Brain pericyte (primary cell): ENCODE measurements at places on chromosomes 5 and 9.

DNA sequence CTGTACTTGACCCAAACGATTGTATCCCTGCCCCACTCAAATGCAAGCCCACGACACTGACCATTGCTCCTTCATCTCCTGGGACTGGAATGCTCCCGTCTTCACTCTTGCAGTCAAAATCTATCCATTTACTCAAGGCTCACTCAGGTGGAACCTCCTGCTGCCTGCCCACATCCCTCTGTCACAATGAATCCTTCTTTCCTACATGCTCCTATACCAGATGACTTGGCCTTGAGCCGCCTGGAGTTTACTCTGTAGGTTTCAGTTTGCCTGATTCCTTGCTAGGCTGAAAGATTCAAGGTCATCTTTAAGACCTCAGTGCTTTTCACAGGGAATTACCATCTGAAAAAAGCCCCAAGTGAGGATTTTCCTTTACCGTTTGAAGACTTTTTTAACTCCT lies 264.1 kb downstream of the GLIS3 start:
- no peak for DNase-seq

- DNase-seq: no peak
These were observed 89.0 kb downstream of the ARSB start for GRCh38 chr5:78896132-78896531.

DNA sequence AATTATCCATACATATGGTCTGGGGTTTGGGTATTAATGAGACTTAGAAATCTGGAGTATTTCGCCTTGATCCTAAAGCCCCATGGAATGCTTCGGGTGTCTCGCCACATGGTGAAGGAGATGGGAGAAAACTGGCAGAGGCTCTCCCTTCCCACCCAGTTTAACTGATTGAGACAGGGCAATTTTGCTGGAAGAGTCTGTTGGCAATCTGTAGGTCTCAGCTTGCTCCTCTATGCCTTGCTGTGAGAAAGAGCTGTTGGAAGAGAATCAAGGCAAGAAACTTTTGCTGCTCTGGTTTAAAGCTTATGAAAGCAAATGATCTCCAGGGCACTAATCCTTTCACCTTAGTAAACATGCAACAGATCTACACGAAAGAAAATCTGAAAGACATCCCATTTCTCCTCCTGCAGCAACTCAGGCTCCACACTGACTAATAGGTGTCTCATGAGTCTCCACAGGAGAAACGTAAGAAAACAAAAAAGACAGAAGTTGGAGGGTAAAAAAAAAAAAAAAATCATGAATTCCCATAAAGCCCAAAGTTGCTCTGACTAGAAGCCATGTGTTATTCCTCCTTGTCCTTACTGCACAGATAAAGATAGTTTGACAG lies 369.9 kb downstream of the EFNA5 start:
- peak; percentile 64 for DNase-seq

GRCh38 chr9:76798527-76798926 lies 34.3 kb downstream of the PCA3 start:
- DNase-seq: no peak

- no peak for DNase-seq
These were observed 10.0 kb upstream of the ZNF131 start for GRCh38 chr5:43110606-43111170.

- DNase-seq: no peak
These were observed 20.7 kb upstream of the LPCAT1 start for GRCh38 chr5:1544294-1544961.

GRCh38 chr5:111834926-111835599 lies 78.1 kb upstream of the NREP start:
- DNase-seq: no peak

GRCh38 chr9:123652416-123652815 lies 277.5 kb downstream of the DENND1A start:
- DNase-seq: no peak

GRCh38 chr9:129142138-129142935 lies 31.1 kb downstream of the PTPA start:
- DNase-seq: no peak

DNA sequence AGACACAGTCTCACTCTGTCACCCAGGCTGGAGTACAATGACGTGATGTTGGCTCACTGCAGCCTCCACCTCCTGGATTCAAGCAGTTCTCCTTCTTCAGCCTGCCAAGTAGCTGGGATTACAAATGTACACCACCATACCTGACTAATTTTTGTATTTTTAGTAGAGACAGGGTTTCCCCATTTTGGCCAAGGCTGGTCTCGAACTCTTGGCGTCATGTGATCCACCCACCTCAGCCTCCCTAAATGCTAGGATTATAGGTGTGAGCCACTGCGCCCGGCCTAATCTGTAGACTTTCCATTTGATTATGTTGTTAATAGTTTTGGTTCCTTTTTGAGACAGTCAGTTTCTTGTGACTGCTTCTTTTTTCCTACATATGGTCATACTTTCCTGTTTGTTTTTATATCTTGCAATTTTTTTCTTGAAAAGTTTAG lies 31.0 kb downstream of the MTREX start:
- DNase-seq: no peak

- DNase-seq: no peak
These were observed 103.2 kb upstream of the BASP1 start for GRCh38 chr5:17114233-17114632.

GRCh38 chr5:28468166-28468565 lies 1429.8 kb upstream of the CDH9 start:
- DNase-seq: no peak

GRCh38 chr5:138032572-138033385 lies at the start of gene FAM13B:
Gene FAM13B (minus strand): TSS chr5:138033079. CDS start chr5:138019111, 13,968 bp downstream.
- no peak for DNase-seq

DNA sequence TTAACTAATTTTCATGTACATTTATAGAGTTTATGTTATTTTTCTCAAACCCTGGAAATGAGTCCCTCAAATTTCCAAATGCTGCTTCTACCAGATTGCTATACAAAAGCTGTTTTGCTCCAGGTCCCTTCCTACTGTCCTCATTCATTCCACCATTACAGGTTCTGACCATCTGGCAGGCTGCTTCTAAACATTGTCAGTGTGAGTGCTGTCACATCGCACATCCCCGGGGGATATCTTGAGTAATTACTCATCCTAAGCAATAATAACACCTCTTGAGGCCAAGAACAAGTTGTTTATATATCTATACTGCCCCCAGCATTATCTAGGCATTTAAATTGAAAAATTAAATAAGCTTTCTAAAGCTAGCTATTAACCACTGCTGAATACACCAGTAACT lies 1675.3 kb upstream of the CDH6 start:
- DNase-seq: no peak

DNA sequence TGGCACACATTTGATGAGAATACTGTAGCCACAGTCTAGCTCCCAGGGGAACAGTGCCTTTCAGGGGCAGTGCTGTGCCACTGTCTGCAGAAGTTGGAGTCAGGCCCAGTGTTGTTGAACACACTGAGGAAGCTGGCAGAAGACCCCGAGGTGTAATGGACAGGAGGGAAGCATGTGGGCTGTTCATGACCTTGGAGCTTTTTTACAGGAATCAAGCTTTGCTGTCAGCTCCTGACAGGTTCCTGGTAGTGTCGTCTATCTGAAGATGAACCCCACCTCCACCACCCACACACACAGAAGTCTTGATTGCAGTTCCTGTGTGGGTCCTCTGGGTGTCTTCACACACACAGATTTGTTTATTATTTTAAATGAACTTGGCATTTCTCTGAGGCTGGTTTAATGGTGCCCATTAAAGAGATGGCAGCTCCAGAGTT lies 40.3 kb upstream of the TNFAIP8 start:
- no peak for DNase-seq

DNA sequence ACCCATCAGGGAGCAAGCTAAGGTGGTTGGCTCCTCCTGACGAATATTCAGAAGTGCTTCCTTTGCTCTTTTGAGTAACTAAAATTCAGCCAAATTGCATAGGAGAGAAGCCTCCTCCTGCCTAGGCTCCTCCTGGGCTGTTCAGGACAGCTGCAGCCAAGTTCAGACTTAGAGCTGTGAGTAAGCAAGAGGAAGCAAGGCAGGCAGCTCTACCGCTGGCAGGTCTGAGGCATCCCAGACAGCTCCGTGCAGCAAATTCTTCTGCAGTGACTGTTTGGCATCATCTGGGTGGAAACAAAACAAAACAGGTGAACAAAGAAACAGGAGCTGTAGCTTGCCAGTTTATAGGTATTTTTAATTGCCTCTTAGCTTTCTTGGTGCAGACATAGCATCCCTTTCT lies 421.0 kb downstream of the GADD45G start:
- DNase-seq: no peak

GRCh38 chr9:33430942-33431341 lies 16.5 kb downstream of the AQP3 start:
- DNase-seq: no peak

DNA sequence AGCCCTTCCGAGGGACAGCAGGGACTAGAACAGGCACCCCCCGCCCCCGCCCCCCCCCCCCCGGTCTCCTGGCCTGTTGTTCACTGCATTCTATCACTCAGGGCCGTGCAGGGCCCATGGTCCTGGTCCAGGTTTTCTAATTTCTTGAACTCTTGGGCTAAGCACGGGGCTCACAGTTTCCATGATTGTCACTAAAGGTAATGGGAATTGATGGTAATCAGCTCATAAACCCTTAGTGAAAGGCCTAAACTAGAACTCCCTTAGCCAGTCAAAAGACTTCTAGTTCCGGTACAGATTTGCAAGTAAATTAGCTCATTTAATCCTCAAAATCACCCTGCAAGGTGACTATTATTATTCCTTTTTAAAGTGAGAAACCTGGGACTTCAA lies 14.7 kb upstream of the PWWP2A start:
- DNase-seq: no peak

DNA sequence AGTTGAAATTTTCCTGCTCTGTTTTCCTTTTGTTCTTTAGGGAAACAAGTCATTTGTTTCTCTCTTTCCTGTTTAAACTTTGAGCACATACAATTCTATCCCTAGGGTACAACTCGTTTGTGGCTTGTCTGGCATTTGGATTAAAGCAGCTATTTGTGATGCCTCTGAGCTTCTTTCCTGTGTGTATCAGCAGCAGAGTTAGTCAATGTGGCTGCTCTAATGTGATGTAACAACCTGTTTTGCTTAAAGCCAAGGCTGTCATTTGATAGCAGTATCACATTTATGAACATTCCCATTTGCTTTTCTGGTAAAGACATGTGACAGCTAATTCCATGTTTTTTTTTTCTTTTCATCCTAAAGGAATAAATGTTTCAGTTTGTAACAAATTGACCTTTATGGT lies 314.3 kb upstream of the CHD1 start:
- DNase-seq: no peak

- DNase-seq: no peak
These were observed 11.2 kb downstream of the POC5 start for GRCh38 chr5:75706016-75706415.

DNA sequence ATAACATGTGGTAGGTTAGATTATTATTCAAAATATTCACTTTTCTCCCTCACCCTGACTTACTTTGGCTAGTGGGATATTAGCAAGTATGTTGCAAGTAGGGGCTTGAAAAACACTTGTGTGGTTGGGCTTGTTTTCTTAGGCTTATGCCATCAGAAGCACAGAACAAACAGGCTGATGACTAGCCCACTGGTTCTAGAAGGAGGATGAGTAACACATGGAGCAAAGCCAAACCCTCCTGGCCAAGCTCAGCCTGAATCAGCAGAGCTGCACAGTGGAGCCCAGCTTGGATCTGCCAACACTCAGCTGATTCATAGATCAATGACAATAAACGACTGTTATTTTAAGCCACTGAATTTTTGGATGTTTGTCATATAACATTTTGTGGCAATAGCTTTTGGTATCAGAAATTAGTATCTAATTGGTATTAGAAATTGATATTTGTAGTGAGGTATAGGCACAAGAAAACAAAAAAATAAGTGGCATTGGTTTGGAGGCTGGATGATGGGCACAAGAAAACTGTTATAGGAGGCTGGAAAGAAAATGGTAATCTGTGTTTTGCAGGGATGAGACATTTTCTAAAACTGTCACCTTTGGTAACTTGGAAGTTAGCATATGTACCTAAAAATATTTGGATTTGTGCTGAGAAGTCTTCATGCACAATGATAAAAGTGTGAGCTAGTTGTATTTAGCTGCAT lies 46.1 kb upstream of the ZBED3 start:
- peak; percentile 94 for DNase-seq

GRCh38 chr5:10860645-10861422 lies 99.8 kb upstream of the DAP start:
- no peak for DNase-seq

DNA sequence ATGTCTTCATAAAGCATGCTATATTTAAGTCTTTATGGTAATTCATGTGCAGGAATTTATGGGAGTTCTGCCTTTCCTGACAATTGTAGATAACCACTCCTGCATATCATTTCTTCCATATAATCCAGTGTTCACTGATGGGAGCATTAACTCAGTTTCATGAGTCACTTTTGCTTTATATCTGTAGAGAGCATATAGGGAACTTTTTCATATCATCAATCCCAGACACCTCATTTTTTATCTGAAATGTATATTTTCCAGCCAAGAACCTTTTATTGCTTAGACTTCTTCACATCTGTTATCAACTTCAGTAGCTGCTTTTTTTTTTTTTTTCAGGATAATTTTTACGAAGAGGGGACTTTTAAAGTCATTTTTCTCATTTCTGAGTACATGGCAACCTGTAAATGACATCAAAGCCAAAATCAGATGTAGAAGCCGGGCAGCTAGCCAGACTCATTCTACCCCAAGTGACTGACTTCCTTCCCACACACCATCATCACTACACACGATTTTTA lies 41.1 kb downstream of the NFX1 start:
- DNase-seq: no peak

DNA sequence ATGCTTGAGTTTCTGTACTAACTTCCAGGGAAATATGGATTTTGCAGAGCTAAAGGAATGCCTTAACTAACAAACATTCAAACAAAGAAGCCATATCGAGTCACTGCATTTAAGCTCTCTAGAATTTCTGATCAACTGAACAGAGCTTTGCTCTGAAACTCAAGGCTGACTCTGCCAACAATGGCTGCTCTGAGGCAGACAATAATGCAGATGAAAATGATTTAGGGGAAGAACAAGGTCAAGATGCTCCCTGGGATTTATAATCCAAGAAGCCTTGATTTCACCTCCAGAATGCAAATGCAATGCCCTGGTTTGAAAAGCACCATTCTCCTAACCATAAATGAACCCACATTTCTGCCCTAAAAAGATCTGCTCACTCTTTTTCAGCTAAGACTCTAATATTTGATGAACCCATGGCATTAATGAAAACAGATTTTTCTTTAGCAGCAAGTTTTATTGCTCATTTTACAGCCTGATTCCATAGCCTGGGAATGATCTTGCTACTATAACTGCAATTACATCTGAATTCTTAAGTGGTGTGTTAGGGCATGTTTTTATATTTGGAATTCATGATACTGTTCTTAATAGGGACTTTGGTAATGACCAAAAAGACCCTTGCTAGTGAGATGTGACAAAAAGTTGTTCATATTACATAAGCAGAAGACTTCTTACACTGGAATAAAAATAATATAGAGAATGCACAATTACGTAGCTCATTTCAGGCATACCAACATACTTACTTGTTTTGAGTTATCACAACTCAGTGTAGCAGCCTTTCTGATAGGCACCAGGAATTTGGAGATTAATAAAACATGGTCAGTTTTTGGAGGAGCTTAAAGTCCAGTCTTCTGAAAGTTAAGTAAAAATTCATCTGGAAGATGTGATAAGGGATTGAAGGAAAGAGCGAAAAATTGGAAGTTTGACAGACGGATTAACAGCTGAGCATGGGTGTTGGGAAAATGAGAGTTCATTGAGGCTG lies 169.4 kb downstream of the TRPM3 start:
- DNase-seq: no peak

GRCh38 chr9:137021979-137022661 lies 5.9 kb downstream of the ABCA2 start:
- no peak for DNase-seq
